Trophoblast cell (in vitro differentiated cells and primary cell): ENCODE measurements at places on chromosomes 4 and X.
A peak's percentile ranks its signal among the peaks of the same experiment; 100 is the strongest.

DNA sequence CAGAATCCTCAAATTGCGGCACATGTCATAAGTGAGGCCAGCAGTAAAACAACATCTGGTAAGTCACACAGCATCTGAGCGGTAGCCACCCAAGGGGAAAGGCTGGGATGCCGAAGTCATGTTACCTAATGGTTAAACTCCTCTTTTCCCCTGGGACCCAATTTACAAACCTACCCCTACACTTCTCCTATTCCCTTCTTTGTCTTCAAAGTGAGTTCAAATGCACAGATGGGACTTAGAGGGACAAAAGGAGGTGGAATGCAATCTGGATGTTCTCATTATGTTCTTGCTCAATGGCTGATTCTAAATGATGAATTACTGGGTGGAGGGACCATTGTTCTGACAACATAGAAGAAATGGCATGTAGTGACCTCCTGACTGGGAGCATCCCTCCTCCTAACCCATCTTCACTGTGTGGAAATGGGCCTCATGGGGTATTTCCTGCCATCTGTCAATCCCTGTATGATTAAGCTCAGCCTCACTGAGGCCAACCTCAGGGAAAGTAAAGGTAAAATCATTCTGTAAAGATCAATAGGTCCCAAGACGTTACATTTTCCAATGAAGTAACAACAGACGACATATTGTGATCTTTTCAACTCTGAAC lies 8.5 kb downstream of the CD40LG start:
- no peak for DNase-seq

- no peak for DNase-seq
Measured at GRCh38 chr4:94219402-94219801, 11.7 kb downstream of the SMARCAD1 start.

- peak; percentile 81 for DNase-seq
Measured at GRCh38 chrX:131841496-131842437, 181.3 kb upstream of the STK26 start.

GRCh38 chrX:124455966-124456365 lies 109.6 kb downstream of the SH2D1A start:
- DNase-seq = no peak

- DNase-seq = peak; percentile 51
Measured at GRCh38 chrX:22040184-22040583, 8.1 kb downstream of the PHEX start.

- DNase-seq = no peak
Measured at GRCh38 chr4:108700081-108700757, 49.8 kb downstream of the OSTC start.
